Foreskin fibroblast (primary cell): ENCODE measurements at places on chromosomes 6 and 20.

DNA sequence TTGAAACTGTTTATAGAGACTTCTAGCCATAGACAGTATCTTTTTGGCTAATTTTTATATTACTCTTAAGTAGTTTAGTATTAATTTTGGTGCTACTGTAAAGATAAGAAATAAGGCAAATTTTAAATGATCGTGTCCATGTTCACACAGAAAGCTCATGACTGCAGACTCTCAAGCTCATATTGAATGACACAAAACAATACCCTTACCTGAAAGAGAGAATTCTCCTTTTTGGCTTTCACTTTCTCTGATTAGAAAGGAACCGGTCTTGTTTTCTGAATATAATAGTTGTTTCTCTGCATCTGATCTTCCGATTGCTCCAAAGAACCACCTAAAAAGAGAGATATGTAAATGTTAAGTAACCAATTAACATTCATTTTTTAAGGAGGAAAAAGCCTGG is 57.0 kb downstream of the FRK start:
- no peak for DNase-seq

DNA sequence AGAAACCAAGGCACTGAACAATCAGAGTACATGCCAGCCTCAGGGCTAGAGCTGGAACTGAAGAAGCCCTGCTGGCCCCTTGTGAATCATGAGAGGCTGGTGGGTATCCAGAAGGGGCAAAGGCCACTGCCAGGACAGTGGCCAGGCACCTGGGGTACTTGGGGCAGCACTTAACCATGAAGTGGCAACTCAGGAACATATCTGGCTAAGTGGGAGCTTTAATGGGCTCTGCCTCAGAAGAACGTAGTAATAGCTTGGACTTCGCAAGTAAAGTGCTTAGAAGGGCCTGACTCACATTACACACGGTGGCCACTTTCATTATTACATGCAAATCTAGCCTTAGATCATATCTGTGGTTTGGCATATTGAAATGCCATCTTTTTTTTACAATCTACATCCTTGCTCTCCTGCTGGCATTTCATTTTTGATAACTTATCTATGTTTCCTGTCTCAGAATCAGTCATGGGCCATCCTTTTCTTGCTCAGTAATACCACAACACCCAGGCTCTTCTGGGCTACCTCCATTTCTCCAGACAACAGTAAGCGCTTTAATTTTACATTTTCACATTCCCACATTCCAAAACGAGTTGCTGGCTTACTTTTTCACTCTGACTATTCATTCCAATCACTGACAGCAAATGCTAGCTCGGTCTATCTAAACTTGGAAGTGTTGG is 21.6 kb downstream of the NAPB start:
- peak; percentile 24 for DNase-seq

DNA sequence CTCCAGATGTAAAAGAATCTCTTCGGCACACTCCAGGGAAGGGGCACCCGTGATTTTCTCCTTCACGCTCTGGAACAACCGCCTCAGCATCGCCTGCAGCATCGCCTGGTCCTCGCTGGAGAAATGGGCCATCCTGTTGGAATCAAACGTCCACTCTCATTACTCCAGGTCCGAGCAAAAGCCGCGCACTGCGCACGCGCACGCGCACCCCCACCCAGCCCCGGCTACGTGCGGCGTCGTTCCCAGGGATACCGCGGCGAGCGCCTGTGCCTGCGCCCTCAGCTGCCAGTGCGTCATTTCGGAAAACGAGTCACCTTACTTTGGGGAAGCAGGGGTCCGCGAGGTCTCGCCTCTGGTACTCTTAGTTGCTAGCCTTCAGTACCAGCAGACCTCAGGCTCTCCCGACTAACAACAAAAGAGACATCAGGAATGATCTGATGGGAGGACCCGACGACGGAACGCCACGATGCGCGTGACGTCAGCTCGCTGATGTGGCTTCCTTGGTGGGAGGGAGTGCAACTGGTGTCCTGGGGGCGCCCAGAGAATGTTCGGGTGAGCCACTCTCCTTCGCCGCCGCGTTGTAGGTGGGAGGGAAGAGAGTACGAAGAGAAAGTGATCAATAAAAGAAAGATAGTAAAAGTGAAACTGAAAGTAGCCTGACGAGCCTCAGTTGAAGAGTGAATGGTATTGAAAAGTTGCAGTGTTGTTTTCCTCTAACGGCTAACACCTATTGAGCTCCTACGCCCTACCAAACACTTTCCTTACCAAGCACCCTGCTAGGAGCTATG is at the start of gene TBC1D32:
TBC1D32 (minus strand) TSS at position 182 of the 788 bp plus-strand sequence; CDS start at position 132, 50 bp downstream.
- peak; percentile 90 for DNase-seq

GRCh38 chr6:16481697-16482399 is 243.5 kb downstream of the GMPR start:
- DNase-seq, result no peak

GRCh38 chr6:71724456-71725125 is 161.8 kb upstream of the RIMS1 start:
- no peak for DNase-seq

- DNase-seq, result peak; percentile 89
Measured at GRCh38 chr6:31634131-31634530, 13.6 kb downstream of the PRRC2A start.

- DNase-seq, result no peak
Measured at GRCh38 chr6:33373960-33374910, 17.4 kb upstream of the KIFC1 start.

DNA sequence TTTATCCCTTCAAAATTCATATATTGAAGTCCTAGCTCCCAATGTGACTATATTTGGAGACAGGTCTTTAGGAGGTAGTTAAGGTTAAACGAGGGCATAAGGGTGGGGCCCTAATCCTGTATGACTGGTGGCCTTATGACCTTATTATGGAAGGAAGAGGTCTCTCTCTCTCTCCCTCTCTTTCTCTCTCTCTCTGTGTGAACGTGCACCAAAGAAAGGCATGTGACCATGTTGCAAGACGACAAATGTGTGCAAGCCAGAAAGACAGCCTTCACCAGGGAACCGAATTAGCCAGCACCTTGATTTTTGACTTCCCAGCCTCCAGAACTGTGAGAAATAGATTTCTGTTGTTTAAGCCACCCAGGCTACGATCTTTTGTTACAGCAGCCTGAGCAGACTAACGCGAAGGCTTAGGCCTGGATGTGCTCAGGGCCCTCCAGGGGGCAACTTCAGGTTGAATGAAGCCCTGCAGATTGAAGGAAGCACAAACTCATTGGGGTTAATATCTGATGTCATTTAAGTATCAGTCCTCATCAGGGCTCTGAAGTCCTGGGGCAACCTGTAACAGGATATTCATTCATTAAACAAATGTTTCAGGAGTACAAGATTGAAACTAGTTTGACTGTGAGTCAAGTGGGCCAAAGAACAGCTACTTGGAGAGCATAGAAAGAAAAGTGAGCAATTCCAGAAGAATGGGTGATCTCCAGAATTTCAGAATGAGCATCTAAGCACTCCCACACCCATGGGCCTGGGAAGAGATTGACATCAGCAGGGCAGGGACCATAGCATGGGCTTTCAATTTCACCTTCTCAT is 157.4 kb upstream of the TNFAIP3 start:
- DNase-seq, result peak; percentile 83

DNA sequence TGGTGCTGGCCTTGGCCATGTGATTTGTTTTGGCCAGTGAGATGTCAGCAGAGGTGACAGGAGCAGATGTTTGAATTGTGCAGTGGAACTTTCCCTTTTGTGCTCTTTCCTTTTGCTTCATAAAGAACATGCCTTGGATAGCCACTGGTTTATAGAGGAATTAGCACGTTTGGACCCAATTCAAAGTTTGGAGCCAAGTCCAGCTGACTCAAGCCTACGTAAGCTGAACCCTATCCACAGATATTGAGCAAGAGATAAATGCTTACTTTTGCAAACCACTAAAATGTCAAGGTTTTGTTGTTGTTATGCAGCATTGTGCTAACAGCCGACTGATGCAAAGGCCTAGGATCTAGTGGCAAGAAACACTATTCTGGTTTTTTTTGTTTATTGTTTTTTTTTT is 230.9 kb upstream of the CITED2 start:
- peak; percentile 71 for DNase-seq

- no peak for DNase-seq
Measured at GRCh38 chr6:116741571-116741970, 23.9 kb downstream of the FAM162B start.

- DNase-seq, result no peak
Measured at GRCh38 chr6:69294407-69294806, 502.4 kb downstream of the LMBRD1 start.
